Amygdala (tissue), 56 donors: ENCODE measurements at places on chromosomes 4 and X.

DNA sequence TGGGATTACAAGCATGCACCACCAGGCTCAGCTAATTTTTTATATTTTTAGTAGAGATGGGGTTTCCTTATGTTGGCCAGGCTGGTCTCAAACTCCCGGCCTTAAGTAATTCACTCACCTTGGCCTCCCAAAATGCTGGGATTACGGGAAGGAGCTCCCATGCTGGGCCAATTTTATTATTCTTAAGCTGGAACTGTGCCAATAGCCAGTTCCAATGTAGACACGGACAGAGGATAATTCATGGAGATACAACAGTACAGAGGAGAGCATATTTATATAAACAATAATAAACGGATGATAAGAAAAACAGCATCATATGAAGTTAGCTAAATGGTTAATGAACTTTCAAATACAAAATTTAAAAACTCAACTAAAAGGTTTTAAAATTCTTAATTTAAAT lies 87.8 kb downstream of the PPA2 start:
- DNase-seq, result no peak

DNA sequence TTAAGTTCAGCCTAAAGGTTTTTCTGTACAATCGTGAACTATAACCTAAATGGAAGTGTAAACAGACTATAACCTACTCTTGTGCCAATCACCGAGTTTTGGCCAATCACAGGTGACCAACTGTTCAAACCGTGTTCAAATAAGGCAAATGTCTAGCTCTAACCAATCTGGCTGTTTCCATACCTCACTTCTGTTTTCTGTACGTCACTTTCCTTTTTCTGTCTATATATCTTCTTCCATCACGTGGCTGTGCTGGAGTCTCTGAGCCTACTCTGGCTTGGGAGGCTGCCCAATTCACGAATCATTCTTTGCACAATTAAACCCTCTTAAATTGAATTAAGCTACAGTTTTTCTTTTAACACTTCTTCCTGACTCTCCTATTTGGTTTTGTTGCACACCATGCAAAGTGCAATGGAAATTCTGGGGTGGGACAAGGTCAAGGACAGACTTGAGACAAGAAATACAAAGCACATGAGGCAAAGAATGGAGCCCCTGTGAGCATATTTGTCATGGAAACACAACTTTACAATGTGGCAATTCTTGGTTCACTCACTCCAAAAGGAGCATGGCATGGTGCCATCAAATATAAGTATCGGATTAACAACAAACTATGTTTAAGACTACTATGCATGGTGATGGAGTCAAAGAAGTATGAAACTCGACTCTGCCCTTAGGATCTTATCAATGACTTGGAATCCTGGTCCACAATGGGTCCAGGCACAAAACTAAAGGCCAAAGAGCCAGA lies 115.7 kb upstream of the FAM9B start:
- DNase-seq, result no peak

GRCh38 chr4:83028976-83029375 lies 6.0 kb upstream of the COPS4 start:
- DNase-seq, result no peak

GRCh38 chrX:24242649-24243175 lies 71.2 kb downstream of the SUPT20HL2 start:
- peak; percentile 9 for DNase-seq

- no peak for DNase-seq
Observed at GRCh38 chrX:153692611-153693156, 5.0 kb downstream of the SLC6A8 start.

- DNase-seq, result no peak
Observed at GRCh38 chr4:85776579-85776978, 301.6 kb downstream of the ARHGAP24 start.

GRCh38 chr4:183469936-183470335 lies 25.5 kb downstream of the CDKN2AIP start:
- no peak for DNase-seq

- DNase-seq, result no peak
Observed at GRCh38 chr4:692771-693554, 4.0 kb upstream of the SLC49A3 start.

- no peak for DNase-seq
Observed at GRCh38 chrX:7515681-7516413, 327.1 kb upstream of the VCX start.
